ENCODE measurements at places on chromosomes 16 and 17.

- DNase-seq: peak; percentile 86
These were observed 1.4 kb upstream of the CEMP1 start for GRCh38 chr16:2532494-2533141.

DNA sequence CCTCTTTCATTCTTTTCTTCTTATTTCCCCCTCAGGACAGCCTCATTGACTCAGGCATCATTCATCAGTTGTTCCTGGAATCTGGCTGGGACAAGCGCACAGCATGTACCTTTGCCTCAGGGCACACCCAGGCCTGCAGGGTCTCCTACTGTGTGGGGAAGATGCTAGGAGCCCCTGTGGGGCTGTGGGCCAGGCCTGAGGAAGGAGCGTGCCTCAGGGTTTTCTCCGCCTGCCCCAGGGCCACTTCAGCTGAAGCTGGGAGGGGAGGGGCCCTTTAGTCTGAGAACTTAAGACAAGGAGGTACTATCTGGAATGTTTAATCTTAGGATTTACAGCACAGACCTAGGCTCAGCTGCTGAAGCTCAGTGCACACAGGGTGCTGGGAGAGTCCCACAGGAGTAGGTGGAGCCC lies 7.9 kb downstream of the ELMO3 start:
- DNase-seq: no peak

DNA sequence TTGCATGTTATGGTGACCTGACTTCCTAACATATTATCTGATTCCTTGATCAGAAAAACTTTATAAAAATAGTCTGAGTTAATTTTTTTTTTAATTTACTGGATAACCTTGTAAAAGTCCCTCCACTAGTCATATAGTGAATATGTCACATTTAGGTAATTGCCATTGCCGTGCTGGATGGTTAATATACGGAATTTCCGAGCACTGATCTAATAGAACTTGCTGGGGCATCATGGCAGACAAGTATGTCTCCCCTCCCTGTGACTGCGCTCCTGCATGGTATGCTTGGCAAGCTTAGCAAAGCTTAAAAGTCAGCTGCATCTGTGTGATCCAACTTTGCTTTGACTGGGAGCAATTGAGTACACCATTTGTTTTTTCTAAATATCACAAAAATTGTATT lies 239.4 kb upstream of the TBX2 start:
- DNase-seq: no peak

- DNase-seq: no peak
These were observed 914 bp downstream of the MAP1LC3B start for GRCh38 chr16:87392821-87393679.

- DNase-seq: no peak
These were observed 413.4 kb downstream of the CDH13 start for GRCh38 chr16:83040174-83040573.

- DNase-seq: no peak
These were observed 886.5 kb upstream of the SOX9 start for GRCh38 chr17:71234349-71234748.

DNA sequence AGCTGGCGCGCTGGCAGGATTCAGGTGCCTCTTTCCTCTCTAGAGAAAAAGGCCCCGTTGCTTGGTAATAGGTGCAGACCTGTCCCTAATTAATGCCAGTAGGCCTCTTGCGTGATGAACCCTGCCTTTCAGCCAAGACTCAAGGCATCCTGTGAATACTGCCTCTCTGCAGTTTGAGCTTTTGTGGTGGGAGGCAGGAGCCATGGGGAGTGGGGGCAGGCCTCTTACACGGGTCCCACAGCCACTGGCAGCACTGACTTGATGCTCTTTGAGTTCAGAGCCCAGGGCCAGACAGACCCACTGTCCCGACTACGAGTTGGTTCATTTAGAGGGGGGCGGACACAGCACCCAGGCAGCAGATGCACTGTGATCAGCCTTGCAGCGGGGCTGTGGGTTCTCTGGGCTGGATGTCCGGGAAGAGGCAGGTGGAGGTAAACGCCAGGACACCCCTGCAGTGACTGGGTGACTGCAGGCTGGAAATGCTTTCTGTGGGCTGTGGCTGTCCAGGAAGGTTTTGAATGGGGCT lies 237.0 kb downstream of the SEC14L1 start:
- no peak for DNase-seq

DNA sequence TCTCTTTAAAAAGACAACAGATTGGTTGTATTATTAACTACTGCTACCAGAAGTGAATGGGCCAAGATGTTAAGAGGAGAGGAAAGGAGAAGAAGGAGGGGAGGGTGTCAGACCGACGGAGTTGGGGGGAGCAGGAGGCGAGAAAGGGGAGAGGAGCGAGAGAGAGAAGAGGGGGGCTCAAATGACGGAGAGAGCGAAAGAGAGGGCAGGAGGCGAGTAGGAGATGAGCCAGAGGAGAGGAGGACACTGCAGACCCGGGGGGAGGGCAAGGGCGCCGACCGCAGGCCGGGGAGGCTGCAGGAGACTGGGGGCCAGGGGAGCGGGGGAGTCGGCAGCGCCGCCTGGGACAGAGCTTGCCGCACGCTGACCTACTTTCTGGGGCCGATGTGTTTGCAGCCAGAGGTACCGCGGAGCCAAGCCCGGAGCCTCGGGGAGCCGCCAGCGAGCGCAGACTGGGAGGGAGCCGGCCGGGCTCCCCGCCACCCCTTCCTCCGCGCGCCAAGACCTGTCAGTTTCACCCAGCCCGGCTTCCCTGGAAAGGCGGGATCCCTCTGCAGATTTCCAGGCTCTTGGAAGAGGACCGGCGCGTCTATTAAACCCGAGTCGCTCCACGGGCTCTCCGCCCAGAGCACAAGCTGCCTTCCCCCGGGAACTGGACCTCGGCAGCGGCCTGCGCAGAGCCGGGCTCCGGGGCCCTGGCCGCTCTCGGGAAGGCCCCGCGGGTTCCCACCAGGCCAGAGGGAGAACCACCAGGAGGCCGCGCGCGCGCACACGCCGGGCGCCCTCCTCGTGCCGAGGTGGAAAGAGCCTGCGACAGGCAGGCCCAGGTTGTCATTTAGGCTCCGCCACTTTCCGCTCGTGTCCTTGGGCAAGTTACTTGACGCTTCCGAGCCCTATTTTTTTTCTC lies 74.6 kb downstream of the CMC2 start:
- no peak for DNase-seq

GRCh38 chr17:17722081-17722905 lies 41.0 kb downstream of the RAI1 start:
- no peak for DNase-seq

DNA sequence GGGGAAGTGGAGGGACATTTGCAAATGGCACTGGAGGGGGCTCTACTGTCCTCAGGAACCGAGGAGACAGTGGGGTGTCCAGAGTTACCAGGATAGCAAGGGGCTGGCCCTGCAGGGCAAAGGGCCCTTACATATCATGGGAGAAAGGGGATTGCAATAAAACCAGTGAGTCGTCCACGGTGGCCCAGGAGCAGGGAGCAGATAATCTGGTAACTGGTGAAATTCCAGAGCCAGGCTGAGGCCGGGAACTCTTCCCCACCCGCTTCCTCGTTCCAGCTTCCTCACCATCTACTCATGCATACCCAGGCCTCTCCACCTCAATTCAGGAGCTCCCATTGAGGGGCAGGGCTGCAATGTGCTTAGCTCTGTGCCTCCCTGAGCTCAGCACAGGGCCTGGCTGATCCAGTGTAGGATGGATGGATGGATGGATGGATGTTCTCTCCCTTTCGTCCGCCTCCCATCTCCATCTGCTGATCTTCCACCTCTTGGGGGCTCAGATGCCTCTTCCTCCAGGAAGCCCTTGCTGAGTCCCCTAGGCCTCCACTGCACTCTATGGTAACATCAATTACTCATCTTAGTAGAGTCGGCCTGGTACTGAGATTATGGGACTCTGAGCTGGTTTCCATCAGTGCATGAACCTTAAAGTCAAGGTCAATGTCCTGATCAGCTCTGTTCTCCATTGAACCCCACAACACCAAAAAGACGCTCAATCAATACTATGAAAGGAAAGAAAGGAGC lies 41.2 kb upstream of the NDRG4 start:
- DNase-seq: peak; percentile 9

DNA sequence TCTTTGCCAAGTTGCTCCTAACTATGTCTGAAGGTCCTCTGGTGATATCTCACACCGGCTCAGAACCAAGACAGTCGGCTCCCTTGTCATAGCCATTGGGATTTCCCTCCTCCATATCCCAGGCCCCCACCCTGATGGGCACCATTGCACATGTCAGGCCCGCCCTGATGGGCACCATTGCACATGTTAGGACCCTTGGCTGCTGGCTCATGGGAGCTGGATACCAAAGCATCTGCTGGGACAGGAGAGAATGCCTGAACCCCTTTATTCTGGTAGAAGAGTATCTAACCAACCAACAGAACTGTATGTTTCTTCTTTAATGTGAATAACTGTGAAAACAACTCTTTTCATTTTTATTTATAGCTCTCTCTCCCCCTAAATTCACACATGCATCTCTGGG lies 454.5 kb upstream of the HSBP1 start:
- DNase-seq: no peak

- no peak for DNase-seq
These were observed 20.0 kb downstream of the UBALD1 start for GRCh38 chr16:4594433-4595410.

DNA sequence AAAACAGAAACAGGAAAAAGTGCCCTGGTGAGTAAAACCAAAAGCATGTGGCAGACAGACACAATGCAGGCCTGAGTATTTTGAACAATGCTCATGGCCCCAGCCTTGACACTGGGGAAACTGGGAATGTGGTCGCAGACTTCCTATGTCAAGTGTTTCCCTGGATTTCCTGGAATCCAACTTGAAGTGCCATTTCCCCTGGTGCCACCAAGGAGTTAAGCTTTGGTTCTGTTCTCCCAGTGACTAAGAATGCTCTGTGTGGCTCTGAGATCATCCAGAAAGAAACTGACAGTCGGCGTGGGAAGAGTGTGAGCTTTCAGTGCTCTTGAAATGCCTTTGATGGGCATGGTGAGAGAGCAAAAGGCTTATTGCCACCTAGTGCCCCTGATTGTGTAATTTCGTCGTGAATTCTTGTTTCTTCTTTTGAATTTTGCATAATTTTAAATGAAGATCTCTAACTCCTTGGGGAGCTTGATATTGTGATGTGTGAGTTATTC lies 96.0 kb downstream of the YPEL2 start:
- no peak for DNase-seq

GRCh38 chr16:71399801-71400563 lies 41.5 kb downstream of the CALB2 start:
- DNase-seq: no peak

DNA sequence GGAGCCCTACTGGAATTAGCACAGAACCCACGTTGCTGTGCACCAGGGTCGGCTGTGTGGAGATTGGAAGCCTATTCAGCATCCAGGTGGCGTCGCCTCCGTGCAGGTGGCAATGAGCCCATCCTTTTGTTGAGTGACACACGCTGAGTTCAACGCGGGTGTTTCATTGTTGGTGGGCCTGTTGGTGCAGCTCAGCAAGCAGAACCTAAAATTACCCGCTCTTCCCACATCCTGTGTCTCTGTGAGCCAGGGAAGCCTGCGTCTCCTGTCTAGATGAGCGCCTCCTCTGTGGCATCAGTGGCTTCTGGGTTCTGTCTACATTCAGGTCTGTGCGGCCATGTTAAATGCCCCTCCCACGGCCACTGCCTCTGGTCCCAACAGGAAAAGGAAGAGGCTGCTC lies 14.5 kb downstream of the CD2BP2 start:
- no peak for DNase-seq

GRCh38 chr17:3894188-3894587 lies 1.3 kb upstream of the CAMKK1 start:
- no peak for DNase-seq

DNA sequence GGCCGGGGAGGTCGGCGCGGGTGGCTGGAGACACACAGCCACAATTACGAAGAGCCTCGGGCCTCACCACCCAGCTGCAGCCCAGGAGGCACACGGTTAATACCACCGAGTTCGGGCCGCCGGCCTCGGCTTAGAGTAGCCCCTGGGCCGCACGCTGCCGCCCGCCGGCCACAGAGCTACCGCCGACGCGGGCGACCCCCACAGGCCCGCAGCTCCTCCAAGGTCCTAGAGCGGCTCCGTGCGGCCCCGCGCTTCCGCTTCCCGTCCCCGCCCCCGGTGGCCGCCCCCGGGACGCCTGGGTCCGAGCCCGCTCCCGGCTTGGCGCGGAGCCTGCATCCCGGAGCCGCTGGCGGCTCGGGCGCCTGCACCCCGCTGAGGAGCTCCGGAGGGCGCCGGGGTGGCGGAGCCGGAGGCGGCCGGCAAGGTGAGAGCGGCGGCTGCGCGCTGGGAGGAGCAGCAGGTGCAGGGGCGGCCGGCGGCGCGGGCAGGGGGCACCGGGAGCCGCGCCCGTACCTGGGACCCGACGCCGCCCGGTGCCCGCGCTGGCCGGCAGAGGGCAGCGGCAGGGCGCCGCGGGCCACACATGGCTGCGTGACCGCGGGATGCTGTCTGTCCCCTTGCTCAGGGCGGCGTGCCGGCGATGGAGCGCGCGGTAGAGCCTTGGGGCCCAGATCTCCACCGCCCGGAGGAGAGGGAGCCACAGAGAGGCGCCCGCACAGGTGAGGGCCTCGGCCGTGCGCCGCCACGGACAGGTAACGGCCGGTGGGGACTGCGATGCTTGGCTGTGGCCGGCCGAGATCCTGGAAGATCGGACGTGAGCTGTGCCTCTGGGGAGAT lies at the start of gene ZNF48:
Gene ZNF48, plus strand, starts transcription at position 266 of the 837 bp plus-strand sequence. Its CDS starts 375 bp downstream, at position 641.
- peak; percentile 85 for DNase-seq

- DNase-seq: peak; percentile 69
These were observed at the start of gene CENPT for GRCh38 chr16:67847064-67847861. TSS of gene CENPT (minus strand) at chr16:67847693. CDS start at chr16:67833859, 13,834 bp downstream.

DNA sequence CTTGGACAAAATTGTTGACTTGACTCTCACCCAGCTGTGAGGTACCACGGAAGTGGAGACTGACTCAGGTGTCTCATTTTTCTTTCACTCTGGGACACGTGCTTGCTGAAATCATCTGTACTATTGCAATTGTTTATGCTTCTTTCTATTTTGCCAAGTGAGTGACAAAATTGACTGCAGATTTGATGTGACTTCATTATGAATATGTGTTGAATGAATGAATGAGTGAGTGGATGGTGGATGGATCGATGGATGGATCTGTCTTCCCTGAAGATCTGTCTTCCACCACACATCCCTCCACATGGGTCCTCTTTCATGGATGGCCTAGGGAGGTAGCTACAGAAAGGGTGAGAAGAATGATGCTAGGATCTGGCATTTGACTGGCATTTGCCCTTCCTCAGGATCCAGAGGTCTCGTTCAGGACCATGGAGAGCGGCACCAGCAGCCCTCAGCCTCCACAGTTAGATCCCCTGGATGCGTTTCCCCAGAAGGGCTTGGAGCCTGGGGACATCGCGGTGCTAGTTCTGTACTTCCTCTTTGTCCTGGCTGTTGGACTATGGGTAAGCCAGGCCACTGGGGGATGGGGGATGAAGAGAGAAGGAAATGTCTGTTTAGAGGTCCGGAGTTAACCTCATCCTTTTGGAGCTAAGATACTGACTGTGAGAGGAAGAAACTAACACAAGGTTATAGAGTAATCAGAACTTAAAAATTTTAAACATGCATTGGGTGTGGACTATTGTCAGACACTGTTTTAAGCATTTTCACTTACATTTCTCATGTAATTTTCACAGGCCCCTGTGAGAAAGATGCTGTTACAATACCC lies 12.7 kb downstream of the SLC5A11 start:
- DNase-seq: peak; percentile 62

- DNase-seq: no peak
These were observed 70.3 kb downstream of the CREBBP start for GRCh38 chr16:3810198-3810664.

GRCh38 chr16:86072328-86073102 lies 173.6 kb downstream of the IRF8 start:
- peak; percentile 74 for DNase-seq

- DNase-seq: no peak
These were observed 69.4 kb downstream of the RPH3AL start for GRCh38 chr17:282912-283882.

- DNase-seq: no peak
These were observed 14.9 kb downstream of the DUS2 start for GRCh38 chr16:68037841-68038597.

Data from LoVo (cell line).